ENCODE measurements at places on chromosomes 12 and 14.

DNA sequence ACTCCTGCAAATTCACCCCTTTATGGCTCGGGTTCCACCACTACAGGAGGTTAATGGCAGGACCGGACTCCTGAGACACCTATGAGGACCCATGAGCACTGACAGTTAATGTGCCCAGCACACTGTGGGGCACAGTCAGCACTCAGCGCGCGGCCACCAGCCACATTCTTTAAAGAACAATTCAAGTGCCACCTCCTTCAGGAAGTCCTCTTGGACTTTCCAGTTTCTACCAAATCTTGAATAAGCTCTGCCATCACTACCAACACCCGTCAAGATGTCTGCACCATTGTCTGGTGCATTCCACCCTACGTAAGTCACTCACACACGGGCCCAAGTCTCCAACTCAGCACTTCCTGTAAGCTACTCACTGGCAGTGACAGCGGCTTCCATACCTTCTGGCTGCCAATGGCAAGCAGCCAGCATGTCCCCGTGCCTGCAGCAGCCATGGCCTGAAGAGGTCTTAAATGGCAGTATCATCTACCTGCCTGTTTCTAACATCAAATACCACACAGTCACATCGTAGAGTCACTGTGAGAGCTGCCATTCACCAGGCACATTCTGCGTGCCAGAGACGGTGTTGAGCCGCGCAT lies 48.5 kb downstream of the CDC42BPB start:
- no peak for DNase-seq

DNA sequence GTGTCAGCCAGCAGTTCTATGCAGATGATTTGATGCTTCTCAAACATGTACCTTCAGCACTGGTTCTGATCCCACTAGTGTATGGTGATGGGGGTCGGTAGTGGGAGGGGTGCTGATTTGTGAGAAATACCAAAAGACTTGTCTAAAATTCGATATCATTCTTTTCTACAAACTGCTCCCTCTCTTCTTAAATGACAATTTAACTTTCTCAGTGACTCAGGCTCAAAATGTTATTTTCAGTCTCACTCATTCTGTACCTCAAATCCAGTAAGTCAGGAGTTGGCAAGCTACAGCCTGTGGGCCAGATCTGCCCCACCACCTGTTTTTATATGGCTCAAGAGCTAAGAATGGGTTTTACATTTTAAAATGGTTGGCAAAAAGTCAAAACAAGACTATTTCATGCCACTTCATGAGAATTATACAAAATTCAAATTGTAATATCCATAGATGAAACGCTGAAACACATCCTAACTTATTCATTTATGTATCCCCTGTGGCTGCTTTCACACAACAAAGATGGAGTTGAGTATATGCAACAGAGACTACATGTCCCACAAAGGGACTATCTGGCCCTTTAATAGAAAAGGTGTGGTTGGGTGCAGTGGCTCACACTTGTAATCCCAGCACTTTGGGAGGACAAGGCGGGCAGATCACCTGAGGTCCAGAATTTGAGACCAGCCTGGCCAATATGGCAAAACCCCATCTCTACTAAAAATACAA lies 6.6 kb upstream of the NOP2 start:
- DNase-seq: no peak

DNA sequence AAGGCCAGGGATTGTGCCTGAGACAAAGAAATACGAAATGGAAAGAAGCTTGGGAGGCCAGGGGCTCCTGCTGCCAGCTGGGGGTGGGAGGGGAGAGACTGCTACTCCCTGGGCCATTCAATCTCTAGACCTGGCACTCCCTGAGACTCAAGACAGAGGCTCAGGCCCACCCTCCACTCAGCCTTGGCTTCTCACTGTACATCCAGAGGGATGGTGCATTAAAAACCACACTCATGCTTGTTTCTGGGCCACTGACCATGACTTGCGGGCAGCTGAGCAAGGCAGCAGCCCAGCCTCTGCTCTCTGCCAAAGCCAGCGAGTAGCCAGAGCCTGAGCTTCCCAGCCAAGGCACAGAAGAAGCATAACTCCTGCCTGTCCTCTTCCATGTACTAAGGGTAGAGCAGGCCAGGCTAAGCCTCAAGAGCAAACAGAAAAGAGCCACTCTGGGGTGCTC lies 41.5 kb downstream of the PITPNM2 start:
- no peak for DNase-seq

- no peak for DNase-seq
Observed at GRCh38 chr14:74572726-74573301, 39.2 kb downstream of the LTBP2 start.

- DNase-seq: peak; percentile 29
Observed at GRCh38 chr12:119902084-119902509, 25.0 kb upstream of the CIT start.

GRCh38 chr12:44640427-44641190 lies 235.5 kb downstream of the NELL2 start:
- no peak for DNase-seq

All from activated CD8-positive, alpha-beta memory T cell treated with anti-CD3 and anti-CD28 coated beads for 1 hour (primary cell).